ENCODE measurements at places on chromosomes 6 and 20. TPM values are rescaled to one million over a fixed set of nuclear protein-coding genes. Genes with fewer than 3 reads are reported as not detected.

The SRC gene
- total RNA-seq: 10.5 TPM

GRCh38 chr6:117976030-117976651 is 69.1 kb downstream of the SLC35F1 start:
- no peak overlapping the region for H3K4me3 ChIP-seq
- no peaks in the 10 kb centered on the region for H3K4me1 ChIP-seq
- H3K36me3 ChIP-seq: no peaks in the 10 kb centered on the region
- no peak for DNase-seq
- no peaks in the 10 kb centered on the region for H3K27me3 ChIP-seq

DNA sequence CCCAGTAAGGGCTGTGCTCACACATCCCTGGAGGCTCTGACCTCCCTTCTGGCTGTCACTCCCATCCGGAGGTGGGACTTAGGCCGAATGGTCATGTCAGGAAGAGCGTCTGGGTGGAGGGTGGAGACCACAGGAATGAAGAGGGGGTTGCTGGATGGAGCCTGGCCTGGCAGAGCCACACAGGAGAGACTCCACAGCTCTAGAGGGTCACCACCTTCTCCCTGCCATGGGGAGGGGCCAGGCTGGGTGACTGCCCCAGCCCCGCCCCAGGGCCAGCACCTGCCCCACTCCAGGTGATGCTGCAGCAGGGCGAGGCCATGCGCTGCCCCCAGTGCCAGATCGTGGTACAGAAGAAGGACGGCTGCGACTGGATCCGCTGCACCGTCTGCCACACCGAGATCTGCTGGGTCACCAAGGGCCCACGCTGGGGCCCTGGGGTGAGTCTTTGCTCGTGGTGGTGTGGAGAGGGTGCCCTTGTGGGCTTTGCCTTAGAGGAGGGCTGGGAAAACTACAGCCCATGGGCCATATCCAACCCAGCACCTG is 20.6 kb downstream of the RBCK1 start:
- peaks cover 53% of the 10 kb centered on the region for H3K36me3 ChIP-seq
- no peaks in the 10 kb centered on the region for H3K27me3 ChIP-seq
- DNase-seq: no peak
- peaks cover 18% of the 10 kb centered on the region for H3K4me1 ChIP-seq
- H3K4me3 ChIP-seq: no peak overlapping the region

The HLA-DMA gene
- 48.1 TPM for total RNA-seq

- no peaks in the 10 kb centered on the region for H3K4me1 ChIP-seq
- H3K27me3 ChIP-seq: no peaks in the 10 kb centered on the region
- H3K4me3 ChIP-seq: no peak overlapping the region
- H3K36me3 ChIP-seq: no peaks in the 10 kb centered on the region
- no peak overlapping the region for H3K27ac ChIP-seq
Observed at GRCh38 chr6:90311569-90311968, 14.9 kb upstream of the BACH2 start.

DNA sequence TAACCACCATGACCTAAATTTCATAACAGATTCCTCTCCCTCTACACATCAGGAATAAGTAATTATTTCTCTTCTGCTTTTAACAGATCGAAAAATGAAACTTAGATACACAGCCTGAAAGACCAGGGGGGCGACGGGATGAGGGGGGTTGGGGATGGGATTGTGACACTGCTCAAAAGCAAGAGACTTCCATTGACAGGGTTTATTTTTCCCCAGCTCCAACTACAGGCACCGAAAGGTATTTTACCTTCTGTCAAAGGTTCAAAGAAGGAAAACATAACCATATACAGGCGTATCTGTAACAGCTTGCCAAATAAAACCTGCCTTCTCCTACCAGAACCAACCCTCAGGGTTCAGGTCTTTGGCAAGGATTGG is 1.3 kb downstream of the EPHA7 start:
- H3K4me1 ChIP-seq: peaks cover 25% of the 10 kb centered on the region
- H3K27ac ChIP-seq: no peak overlapping the region
- peaks cover 36% of the 10 kb centered on the region for H3K27me3 ChIP-seq
- no peak for DNase-seq

GRCh38 chr20:45467861-45468260 is 1.7 kb upstream of the WFDC2 start:
- no peak overlapping the region for H3K27ac ChIP-seq
- H3K27me3 ChIP-seq: peaks cover 27% of the 10 kb centered on the region
- DNase-seq: no peak
- H3K36me3 ChIP-seq: no peaks in the 10 kb centered on the region
- no peak overlapping the region for H3K4me3 ChIP-seq

The CFAP206 gene
- total RNA-seq: not detected

The PTCHD4 gene
- not detected for total RNA-seq

- H3K4me1 ChIP-seq: no peaks in the 10 kb centered on the region
- no peak overlapping the region for H3K27ac ChIP-seq
- no peaks in the 10 kb centered on the region for H3K36me3 ChIP-seq
- H3K27me3 ChIP-seq: no peaks in the 10 kb centered on the region
Observed at GRCh38 chr6:7656355-7656754, 66.4 kb downstream of the SNRNP48 start.

DNA sequence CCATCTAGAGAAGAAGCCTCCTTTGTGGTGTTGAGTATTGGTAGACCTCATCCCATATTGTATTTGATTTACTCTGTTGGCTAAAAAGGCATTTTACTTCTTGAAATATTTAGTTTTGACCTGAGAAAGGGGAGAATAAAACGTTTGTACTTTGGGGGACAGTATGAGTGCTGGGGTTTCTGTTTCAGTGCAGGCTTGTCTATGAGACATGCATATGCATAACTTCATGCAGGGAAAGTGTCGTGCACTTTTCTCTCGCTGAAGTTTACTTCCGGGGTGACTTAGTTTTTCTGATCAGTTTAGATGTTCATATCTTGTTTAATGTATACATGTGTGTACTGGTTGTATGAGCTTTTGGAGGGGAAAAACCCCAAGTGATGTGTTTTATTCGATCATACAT is 59.5 kb downstream of the UTRN start:
- peak overlapping the region; percentile 83 for H3K27ac ChIP-seq
- H3K36me3 ChIP-seq: no peaks in the 10 kb centered on the region
- H3K4me3 ChIP-seq: peak overlapping the region; percentile 57
- H3K4me1 ChIP-seq: peaks cover 66% of the 10 kb centered on the region
- DNase-seq: peak; percentile 73

DNA sequence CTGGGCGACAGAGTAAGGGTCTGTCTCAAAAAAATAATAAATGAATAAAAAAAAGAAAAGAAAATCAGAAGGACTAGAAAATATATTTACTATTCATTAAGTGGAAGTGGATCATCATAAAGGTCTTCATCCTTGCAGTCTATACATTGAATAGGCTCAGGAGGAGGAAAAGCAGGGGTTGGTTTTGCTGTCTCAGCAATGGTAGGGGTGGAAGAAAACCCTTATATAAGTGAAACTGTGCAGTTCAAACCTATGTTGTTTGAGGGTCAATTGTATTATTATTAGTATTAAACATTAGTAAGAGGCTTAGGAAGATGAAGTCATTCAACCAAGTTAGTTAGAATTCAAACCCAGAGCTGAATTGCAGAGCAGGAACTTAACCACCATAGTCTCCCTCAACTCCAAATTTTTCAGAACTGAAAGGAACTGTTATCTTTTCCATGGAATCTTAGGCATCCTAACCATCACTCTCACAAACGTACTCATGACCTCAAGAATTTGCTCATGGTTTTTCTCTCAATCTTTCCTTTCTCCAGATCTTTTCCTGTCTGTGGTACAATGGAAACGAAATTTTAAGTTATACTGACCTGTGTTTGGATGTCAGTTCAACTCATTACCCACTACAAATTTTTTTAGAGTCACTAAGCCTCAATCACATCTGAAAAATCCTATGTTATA is 7.7 kb upstream of the SMIM13 start:
- no peaks in the 10 kb centered on the region for H3K4me1 ChIP-seq
- no peaks in the 10 kb centered on the region for H3K36me3 ChIP-seq
- DNase-seq: no peak
- no peaks in the 10 kb centered on the region for H3K27me3 ChIP-seq

DNA sequence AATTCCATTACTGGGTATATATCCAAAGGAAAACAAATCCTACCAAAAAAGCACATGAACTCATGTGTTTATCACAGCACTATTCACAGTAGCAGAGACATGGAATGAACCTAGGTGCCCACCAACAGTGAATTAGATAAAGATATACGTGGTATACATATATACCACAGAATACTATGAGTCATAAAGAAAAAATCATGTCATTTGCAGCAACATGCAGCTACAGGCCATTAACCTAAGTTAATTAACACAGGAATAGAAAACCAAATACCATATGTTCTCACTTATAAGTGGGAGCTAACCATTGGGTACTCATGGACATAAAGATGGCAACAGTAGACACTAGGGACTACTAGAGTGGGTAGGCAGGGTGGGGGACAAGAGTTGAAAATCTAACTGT is 4.2 kb downstream of the OR2B2 start:
- H3K4me3 ChIP-seq: no peak overlapping the region
- H3K27me3 ChIP-seq: peaks cover 6% of the 10 kb centered on the region
- no peak overlapping the region for H3K27ac ChIP-seq
- no peaks in the 10 kb centered on the region for H3K36me3 ChIP-seq

The GNAS-AS1 gene
- 0.60 TPM for total RNA-seq

DNA sequence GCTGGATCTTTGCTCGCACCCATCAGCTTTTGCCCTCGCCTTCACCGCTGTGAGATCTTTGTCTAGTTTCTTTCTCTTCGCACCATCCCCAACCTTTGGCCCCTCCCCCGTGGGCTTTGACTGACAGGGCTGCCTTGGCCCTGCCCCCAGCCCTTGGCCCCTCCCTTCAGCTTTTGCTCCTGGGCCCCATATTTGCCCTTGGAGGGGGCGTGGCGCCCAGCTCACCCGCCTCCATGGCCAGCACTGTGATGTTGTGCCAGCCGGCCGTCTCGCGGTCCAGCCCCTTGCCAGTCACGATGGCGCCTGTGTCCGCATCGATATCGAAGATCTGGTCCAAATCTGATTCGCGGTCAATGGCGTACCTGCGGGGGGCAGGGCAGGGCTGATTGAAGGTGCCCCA is 81.1 kb downstream of the CD40 start:
- DNase-seq: peak; percentile 7
- peaks cover 6% of the 10 kb centered on the region for H3K4me1 ChIP-seq
- H3K27me3 ChIP-seq: peaks cover 8% of the 10 kb centered on the region
- H3K4me3 ChIP-seq: no peak overlapping the region

The HLA-DOA gene
- total RNA-seq: 4.3 TPM

DNA sequence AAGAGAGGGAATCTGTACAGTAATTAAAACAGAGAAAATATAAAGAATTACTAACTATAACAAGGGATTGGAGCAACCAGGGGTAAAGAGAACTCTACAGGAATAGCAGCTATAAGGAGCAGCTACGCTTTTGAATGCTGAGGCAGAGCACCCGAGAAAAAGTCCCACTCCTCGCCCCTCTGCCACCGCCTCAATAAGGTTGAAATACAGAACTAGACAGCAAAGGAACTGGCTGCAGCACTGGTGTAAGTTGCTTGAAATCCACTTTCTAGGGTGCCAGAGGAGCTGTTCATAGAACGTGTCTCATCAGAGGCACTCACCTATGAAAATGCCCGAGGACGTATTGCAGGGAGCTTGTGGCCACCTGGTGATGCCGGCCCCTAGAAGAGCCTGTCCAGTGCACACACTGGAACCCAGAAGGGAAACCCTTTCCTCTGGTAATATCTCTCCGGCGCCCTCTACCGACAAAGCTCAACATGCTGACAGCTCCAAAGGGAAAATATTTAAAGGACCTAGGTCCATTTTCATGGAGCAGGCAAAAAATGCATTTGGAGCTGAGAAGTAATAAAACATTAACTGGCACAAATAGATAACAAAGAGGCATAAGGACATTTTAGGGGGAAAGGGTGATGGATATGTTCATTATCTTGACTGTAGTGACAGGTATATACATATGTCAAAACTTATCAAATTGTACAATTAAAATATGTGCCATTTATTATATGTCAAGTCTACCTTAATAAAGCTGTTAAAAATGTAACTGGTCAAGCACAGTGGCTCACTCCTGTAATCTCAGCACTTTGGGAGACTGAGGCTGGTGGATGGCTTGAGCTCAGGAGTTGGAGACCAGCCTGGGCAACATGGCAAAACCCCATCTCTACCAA is 137.4 kb upstream of the HDAC2 start:
- no peak overlapping the region for H3K4me3 ChIP-seq
- peak; percentile 17 for DNase-seq
- H3K27me3 ChIP-seq: no peaks in the 10 kb centered on the region
- no peaks in the 10 kb centered on the region for H3K4me1 ChIP-seq
- H3K27ac ChIP-seq: no peak overlapping the region

DNA sequence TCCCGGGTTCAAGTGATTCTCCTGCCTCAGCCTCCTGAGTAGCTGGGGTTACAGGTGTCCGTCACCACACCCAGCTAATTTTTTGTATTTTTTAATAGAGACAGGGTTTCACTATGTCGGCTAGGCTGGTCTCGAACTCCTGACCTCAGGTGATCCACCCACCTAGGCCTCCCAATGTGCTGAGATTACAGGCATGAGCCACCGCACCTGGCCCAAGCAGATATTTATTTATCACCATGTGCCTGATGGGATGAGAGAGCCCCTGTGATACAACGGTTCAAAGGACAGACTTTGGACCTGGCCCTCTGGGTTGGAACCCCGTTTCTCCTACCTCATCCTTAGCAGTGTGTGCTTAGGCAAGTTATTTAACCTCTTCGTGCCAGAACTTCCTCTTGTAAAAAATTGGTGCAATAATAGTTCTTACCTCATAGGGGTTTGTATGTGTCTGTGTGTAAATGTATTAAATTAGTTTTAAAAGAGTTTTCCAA is 19.2 kb upstream of the STK38 start:
- H3K36me3 ChIP-seq: no peaks in the 10 kb centered on the region
- no peak overlapping the region for H3K4me3 ChIP-seq
- H3K27me3 ChIP-seq: no peaks in the 10 kb centered on the region
- no peak for DNase-seq
- H3K27ac ChIP-seq: no peak overlapping the region
- no peaks in the 10 kb centered on the region for H3K4me1 ChIP-seq

DNA sequence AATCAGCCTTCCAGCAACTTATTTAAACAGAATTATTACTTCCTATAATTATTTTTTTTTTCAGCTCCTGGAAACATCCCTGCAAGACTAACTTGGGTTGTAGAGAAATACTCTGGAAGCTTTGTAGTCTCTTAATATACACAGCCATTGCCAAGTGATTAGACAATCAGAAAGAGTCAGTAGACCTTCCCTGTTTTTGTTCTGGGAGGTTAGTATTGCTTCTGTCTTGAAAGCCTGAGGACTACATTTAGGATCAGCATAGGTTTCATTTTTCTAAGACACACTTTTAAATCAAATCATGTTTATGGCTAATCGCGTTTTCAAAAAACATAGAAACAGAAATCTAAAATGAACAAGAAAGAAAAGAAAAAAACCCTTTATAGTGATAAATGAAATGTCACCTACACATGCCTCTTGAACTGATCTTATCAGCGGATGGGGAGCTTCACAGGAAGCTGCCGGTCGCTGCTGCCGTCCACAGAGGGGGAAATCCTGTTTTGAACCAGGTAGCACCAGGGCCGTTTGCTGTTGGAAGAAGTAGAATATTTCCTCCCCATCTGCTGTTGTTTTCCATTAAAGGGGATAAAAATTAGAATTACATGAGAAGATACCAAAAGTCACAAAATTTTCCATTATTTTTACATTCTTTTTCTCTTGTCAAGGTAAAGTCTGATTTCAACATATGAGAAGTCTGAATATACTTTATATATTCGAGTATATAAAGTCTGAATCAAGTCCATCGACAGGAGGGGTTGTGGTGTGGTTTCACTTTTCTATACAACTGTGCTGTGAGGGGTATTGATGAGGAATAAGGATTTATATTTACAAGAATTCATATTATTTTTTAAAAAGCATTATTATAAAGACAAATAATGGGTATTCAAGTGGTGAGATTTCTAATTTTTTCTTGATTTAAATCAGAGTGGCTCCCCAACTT is 94.6 kb downstream of the ARMC2 start:
- peak; percentile 88 for DNase-seq
- H3K36me3 ChIP-seq: no peaks in the 10 kb centered on the region
- H3K27ac ChIP-seq: peak overlapping the region; percentile 73
- peak overlapping the region; percentile 0 for H3K4me3 ChIP-seq
- peaks cover 32% of the 10 kb centered on the region for H3K4me1 ChIP-seq

Data from natural killer cell (primary cell).